ENCODE measurements at places on chromosomes 5 and 9.
A peak's percentile ranks its signal among the peaks of the same experiment; 100 is the strongest.

DNA sequence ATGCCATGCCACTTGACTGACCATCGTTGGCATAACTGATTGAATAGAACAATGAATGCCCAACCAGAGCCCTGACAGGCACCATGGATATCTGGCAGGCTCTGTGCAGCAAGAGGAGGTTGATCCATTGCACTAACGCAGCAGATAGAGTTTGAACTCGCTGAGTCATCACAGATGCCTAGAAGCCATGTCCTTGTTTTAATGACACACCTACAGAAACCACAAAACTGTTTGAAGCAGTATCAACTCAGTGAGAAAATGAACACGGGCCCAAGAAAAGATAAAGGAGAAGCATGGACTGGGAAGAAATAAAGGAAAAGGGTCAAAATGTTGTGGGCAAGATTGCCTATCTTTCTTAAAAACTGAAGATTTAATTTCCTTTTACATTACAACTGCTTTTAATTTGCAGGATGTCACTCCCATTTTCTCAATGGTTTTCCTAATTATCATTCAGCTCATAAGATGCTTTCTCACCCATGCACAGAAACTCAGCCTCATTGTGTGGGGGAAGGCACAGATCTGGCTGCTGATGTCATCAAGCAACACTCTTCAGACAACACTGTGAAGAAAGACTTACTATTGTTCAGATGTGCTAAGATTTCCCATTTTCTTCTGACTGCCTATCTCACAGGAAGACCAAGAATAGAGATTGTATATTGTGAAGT is 129.0 kb downstream of the PIK3R1 start:
- no peak for DNase-seq

DNA sequence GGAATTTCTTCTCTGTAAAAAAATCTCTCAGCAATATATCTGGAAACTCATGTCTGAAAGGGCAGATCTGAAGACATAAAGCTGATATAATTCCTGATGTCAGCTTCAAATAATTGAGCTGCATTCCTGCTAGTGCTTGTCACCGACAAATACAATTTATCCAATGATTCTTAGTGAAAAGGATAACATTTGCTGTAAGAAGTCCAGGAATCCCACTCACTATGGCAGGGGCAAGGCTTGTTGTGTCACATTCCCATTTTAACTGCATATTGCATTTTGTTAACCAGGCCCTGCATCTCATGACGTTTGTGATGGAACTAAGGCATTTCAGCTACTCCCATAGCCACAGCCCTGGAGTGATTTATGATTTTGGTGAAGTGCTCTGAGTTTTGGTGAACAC is 160.1 kb upstream of the DAB2 start:
- DNase-seq, result no peak

DNA sequence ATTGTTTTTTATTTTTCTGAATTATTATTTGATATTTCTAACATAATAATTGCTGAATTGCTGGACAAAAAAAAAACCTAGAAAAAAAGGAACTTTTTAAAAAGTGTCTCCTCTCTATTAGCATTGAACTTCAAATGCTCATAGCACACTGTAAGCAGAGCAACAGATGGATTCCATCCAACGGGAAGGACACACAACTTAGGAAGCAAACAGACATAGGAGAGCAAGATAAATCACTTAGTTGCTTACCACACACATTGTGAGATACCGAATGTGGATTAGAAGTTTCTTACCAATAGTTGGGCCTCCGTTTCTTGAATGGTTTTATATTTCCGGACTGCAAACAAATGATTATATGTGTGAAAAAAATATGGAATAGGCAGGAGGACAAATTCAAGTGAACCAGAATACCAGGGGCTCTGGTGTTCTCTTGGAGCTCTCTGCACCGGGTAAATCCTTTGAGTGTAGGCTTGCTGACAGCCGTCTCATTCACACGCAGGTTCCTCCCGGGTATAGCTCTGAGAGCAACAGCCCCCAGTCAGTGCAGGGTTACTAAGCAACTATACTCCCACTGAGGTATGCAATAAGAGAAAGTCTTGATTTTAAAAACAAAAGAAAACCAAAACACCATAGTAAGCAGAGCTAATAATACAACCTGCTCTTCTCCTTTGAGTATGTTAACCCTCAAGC is 217.6 kb downstream of the TMEM167A start:
- no peak for DNase-seq

- no peak for DNase-seq
These were observed 167.0 kb downstream of the CAAP1 start for GRCh38 chr9:26725573-26725972.

GRCh38 chr9:94870793-94871558 is 144.5 kb downstream of the AOPEP start:
- DNase-seq, result peak; percentile 7

DNA sequence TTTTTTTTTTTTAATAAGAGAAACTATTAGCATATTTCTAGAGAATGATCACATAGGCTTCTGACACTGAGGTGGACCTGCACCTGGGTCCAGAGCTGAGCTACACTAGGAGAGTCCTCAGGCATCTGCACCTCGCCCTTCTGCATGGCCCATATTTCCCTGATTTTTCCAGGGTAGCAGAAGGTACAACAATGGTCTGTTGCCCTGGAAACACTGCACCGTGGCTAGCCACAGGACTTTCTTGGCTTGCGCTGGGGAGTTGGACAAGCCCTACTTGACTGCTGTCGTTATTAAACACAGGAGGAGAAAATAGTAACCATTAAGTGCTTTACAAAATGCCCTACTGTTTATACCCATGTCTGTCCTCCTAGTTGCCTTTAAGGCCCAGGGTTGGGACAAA is 615.7 kb upstream of the MEF2C start:
- no peak for DNase-seq

DNA sequence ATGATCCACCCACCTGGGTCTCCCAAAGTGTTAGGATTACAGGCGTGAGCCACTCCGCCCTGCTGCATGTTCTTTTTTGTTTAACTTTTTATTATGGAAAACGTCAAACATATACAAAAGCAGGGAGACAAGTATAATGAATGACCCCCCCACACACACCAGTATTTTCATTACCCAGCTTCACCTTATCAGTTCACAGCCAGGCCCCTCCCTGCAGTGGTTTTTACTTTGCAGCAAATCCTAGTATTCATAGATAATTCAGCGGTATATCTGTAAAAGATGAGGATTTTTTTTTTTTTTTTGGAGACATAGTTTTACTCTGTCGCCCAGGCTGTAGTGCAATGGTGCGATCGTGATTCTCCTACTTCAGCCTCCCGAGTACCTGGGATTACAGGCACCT is 2.3 kb downstream of the POMT1 start:
- no peak for DNase-seq

- DNase-seq, result no peak
These were observed 7.2 kb downstream of the S1PR3 start for GRCh38 chr9:88998503-88998902.

DNA sequence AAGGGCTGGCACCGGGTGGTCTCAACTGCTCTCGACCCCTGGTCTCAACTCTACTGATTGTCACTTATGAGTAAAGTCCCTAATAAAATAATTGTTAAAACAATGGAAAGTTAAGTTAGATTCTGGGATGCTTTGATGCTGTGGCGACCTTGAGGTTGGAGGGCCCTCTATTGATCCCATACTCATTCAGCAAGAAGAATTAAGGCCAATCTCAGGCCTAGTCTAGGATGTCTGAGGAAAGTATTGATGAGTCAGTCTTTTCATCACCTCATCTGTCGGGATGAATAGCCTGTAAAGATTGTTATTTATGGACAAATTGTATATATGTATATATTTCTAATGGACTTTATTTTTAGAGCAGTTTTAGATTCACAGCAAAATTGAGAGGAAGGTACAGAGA is 50.8 kb downstream of the WDR36 start:
- no peak for DNase-seq

DNA sequence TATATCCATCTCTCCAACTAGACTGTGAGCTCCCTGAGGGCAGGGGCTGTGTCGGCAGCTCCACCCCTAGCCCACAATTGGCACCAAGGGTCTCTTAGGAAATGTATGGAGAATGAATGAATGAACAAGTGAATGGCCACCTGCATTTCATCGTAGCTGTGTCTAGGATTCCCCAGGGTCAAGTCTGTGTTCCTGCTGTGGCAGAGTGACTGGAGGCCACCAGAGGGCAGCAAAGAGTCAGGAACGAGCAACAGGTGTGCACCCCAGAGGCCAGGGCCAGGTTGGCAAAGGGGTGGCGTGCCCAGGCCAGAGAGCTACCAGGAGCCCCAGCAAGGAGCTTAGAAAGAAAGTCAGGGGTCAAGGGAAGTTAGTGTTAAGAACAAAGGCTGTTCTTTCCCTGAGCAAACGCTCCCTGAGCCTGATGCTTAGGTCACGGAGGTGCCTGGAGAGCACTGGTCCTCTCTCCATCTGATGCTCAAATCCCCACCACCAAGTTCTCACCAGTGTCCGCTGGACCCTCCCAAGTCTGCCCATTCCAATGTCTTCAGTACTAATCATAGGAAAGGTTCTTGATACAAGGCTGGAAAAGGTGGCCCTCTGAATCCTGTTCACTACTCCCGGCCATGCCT is 160.7 kb downstream of the PAX5 start:
- peak; percentile 42 for DNase-seq

DNA sequence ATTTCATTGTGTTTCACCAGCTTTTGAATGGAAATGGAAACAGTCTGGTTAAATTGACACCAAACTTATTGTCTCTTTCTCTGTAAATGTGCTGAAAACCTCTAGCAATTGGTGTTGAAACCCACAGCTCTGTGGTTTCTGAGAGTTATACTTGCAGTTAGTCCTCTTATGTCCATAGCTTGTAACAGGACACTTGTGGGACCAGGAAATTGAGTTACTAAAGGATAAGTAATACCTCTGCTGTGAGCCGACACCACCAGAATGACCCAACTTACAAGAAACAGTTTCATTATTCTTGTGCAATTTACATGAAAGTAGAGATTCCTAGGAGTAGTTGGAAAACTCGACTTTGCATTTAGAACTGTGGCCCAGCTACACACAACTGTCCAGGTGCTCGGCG is 191.5 kb downstream of the CFAP90 start:
- DNase-seq, result no peak

DNA sequence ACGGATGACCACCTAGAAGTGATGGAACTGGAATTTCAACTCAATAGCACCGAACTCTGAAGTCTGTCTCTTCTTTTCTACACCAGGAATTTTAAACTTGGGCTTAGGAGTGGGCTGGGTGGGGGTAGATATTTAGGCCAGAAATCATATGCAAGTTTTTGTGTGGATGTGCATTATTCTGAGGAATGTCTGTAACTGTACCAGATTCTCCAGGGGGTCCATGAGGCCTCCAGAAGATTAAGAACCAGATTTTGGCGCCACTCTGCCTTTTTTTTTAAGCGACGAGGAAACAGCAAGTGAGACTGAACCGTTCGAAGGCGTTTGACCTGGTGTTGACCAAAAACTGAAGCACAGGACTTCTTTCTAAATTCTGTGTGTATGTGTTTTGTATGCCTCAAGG is 88.8 kb upstream of the TTC23L start:
- DNase-seq, result no peak

DNA sequence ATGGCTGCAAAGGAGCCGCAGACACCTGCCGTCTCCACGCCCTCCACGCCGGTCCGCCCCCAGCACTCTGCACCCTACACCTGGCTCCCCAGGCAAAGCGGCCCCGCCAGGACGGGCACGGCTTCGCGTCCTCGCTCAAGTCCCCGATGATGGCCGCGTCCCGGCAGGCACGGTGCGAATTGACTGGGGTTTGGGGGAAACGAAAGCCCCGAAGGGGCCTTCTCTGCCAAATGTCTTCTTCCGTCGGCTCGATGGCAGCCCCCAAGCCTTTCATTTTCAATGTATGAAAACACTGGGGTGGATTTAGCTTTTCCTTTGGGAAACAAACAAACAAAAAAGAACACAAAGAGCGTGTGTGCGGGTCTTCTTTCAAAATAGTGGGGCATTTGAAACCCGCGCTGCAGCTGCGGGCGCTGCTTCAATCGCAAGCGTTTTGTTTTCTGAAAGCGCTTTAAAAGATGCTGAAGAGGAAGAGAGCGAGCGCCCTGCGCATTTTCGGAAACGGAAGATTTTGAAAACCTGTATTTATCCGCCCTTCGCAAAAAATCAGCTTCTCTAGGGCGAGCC is 160.0 kb downstream of the RMI1 start:
- no peak for DNase-seq

DNA sequence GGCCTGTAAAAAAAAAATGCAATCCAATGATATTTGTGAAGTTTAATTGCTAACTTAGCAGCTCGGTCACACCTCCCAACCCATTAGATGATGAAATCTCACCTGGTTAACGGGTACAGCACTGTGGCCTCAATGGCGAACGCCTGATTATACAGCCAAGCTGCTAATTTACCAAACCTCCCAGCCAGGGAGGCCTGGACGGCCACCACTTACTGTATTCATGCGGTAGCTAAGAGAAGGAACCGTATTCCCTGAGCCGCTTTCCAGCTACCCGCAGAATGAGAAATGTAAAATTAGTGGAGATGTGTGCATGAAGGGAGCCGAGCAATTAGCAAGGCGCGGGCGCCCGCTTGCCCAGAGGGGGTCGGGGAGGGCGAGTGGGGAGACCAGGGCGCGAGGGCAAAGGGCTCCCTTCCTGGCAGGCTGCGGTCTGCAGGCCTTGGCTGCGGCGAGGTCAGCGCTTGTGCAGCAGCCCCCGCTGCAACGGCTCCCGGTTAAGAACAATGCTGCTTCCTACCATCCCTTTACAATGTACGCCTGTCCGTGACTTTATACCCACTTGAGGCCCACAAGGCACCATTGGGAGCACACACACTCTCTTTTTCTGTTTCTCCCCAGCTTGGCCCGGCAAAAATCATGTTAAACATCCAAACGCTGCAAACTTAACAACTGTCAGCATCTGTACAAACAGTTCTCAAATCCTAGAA is 70.4 kb upstream of the TBCA start:
- no peak for DNase-seq

DNA sequence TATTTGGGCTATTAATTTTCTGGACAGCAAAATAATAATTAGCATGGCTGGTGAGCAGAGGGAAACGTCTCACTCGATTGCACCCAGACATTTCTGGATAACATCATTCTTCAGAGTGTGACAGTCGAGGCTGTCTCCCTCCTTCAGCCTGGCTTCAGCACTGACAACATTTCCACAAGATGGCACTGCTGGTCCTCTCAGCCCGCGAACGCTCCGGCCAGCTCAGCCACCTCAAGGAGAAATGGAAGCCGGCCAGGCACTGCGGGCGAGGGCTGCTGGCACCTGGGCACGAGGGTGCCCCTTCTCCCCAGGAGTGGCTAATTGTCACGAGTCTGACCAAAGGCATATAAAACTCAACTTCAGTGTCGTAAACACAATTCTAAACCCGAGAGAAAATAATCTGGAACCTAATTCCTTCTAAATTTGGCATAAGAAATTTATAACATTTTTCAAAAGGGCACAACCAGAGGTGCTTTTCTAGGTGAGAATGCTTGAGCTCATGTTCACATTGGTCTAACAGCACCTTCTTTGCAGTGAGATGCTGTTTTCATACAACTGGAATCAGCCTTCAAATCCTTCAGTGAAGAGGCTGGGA is 65.9 kb downstream of the DAP start:
- no peak for DNase-seq

- no peak for DNase-seq
These were observed 22.0 kb downstream of the HSD17B3 start for GRCh38 chr9:96279932-96280331.

DNA sequence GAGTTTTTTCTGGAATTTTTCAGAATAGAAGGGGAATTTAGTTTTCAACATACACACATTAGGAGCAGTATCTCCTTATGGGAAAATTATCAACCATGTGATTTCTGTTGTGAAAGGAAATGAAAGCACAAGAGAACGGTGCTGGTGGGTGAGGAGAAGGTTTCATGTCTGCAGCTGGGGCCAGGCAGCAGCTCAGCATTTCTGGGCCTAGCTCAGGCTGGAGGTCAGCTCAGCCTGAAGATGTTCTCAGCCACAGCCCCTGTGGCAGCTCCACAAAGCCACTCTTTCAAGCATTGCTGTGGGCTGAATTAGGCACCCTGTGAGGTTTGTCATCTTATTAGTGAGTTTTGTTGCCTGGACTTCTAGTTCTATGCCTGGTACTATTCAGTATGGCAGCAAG is 90.3 kb downstream of the DIRAS2 start:
- no peak for DNase-seq
